ENCODE measurements at places on chromosomes 11 and 22.

DNA sequence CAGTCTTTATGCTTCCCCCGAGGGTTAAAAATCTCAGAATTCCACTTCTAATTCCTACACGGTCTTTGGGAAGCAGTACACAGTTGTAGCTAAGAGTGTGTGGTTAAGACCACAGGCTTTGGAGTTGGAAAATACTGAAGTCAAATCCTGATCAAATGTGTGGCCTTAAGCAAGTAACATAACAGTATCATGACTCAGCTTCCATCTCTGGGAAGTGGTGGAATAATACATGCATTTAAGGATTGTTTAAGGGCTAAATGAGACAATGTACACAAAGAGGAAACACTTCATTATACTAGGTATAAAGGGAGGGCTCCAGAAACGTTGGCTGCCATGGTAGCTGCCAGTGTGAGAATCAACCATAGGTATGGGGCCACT, 71.5 kb downstream of the FAT3 start:
- no peak for DNase-seq

DNA sequence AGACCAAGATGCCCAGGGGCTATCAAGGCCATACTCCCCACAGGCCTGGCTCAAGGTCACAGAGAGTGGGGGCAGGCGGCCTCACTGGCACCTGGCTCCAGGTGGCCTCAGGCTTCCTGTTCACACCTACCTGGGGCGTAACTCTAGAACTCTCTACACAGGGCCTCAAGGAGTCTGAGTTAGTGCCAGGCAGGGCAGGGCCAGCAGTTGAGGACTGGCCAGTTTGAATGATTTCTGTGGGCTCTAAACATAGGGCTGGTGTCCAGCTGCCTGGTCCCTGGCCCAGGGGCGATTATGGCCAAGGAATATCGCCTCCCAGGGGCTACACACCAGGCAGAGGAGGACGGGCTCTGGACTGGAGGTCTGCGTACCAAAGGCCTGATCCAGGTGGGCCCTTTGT, 79.2 kb downstream of the WNT7B start:
- no peak for DNase-seq

- peak; percentile 29 for DNase-seq
Measured at GRCh38 chr11:66002648-66003225, 434 bp downstream of the BANF1 start.

- DNase-seq, result peak; percentile 30
Measured at GRCh38 chr22:33492210-33492651, 428.0 kb downstream of the LARGE1 start.

DNA sequence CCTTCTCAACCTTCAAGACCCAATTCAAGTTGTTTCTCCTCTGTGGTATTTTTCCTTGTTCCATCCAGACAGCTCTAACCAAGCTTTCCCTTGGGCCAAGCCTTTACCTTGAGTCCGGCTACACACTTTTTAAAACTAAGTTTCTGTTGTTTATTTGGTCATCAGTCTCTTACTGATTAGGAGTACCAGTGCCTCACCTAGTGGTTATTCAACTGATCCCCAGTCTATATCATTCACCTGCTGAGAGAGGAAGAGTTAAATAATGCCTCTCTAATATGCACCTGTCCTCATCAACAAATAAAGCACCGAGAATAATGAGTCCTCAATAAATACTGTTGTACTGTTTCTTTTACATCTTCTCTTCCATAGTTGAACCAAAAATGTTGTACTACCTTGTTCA, 160.8 kb downstream of the MSANTD4 start:
- DNase-seq, result no peak

GRCh38 chr11:13317293-13318080, 39.9 kb downstream of the BMAL1 start:
- no peak for DNase-seq

DNA sequence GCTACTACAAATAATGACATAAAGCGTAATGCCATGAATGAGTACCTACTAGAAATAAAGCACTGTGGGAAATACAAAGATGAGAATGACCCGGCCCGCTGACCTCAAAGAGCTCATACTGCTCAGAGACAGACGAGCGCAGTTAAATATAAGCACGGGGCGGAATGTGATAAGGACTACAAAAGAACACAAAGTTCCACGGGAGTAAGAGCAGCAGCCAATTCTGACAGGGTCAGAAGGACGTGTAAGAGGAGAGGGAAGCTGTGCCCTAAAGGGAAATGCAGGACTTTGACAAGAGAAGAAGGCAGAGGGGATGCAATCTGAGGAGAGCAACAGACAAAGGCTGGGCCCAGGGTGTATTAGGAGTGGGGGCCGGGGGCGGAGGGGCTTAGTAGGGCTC, 314.6 kb downstream of the LARGE1 start:
- DNase-seq, result no peak

GRCh38 chr11:9771071-9771511, 107.2 kb downstream of the SWAP70 start:
- DNase-seq, result no peak

DNA sequence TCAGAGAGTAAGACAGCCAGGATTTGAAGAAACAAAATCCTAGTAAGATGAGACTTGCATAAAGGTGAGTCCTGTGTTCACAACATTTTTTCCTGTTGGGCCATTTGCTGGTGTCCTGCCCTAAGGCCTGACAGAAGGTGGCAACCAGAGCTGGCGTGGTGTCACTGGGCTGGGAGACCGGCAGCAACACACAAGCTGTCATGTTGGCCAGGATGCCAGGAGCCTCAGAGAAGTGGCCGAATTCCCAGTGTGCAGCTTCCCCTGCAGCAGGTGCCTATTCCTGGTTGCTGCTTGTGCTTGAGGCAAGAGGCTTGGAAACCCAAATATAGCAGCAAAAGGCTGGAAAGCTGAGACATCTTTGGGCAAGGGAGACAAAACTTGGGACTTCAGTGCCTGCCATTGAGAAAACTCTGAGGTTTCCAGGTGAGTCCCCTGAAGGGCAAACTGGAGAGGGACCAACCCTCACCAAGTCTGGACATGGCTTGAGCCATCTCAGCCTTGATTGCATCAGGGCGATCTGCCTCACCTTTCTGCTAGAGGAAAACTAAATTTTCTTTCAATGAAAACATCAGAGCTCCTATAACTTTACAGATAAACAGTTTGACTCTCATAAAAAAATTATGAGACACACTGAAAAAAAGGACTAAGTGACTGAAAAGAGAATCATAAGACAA, 25.9 kb downstream of the ALG12 start:
- DNase-seq, result no peak

GRCh38 chr11:6315811-6316425, 4.4 kb downstream of the CAVIN3 start:
- DNase-seq, result peak; percentile 52

GRCh38 chr11:45739866-45740265, 65.1 kb upstream of the SLC35C1 start:
- DNase-seq, result no peak

DNA sequence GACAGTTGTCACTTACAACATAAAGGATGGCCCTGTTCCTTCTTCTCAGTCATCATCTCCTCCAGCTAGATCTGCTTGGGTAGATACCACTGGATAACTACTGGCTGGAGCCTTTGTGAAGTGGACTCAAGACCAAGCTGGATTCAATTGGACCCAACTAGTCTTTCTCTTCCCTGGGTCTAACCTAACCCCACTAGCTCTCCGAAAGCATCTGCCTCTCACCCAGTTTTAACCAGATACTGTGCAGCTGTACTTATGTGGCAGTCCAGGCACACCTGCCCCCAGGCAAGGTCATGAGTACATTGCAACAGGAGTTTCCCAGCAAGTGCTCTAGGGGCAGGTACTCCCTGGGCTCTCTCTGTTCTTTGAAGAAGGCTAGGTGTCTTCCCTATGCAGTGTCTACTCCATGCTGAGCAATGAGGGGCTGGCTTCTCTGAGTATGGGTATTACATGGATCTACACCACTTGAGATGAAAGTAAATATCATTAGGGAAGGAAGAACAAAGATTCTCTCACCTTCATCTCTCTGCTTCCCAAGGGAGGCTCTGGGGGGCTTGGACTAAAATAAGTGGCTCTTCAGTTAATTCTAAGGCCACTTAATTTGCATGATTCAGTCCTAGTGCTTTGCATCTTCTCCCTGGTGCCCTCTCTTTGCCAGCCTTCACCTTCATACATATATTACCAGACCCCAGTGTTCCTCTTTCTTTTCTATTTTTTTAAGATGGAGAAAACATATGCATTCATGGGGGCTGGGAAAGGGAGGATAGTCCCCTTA, 236.1 kb downstream of the NXPE2 start:
- DNase-seq, result no peak
